ENCODE measurements at places on chromosomes 11 and 22.

GRCh38 chr11:118672846-118673245, 6.6 kb downstream of the TREH start:
- no peak for DNase-seq

DNA sequence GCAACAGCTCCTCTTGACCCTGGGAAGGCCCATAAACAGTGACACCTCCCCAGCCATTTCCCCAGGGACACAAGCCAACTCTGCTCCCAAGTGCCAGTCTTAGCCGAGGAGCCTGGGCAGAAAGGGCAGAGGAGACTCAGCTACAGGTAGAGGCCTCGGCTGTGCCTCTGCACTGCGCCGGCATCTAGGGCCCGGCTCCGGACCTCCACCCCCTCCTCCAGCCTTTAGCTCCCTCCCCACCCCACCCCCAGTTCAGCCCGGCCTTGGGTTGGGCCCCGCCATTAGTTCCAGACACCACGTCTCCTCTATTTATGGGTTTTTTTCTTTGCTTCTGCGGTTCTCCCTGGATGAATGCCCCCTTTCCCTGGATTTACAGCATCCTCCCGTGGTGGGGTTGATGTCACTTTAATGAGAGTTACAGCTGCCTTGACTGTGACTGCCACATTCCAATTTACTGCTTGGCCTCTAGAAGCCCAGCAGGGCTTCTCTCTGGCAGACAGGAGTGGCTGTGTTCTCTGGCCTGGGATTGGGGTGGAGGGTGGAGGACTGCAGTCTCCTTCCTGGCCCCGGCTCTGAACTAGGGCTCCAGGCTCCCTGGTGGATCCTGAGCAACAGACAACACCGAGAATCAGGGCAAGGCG, 13.5 kb upstream of the OAF start:
- DNase-seq, result no peak

DNA sequence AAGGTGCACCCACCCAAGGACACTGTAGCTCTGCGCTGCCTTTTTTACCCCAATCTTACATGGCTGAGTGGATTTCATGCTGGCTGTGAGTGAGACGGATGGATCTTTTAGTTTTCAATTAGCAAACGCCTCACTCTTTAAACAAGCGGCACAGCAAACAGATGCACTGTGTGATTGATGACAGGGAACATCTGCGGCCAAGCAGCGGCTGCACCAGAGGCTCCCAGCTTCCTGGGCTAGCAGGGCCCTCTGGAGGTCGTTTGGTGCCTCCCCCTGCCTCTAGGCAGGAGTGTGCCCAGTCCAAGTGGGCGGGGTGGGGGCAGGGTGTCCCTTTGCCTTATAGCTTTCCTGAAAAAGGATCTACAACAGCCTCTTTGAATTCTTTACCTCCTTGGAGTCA, 2.1 kb upstream of the DRD2 start:
- DNase-seq, result no peak

DNA sequence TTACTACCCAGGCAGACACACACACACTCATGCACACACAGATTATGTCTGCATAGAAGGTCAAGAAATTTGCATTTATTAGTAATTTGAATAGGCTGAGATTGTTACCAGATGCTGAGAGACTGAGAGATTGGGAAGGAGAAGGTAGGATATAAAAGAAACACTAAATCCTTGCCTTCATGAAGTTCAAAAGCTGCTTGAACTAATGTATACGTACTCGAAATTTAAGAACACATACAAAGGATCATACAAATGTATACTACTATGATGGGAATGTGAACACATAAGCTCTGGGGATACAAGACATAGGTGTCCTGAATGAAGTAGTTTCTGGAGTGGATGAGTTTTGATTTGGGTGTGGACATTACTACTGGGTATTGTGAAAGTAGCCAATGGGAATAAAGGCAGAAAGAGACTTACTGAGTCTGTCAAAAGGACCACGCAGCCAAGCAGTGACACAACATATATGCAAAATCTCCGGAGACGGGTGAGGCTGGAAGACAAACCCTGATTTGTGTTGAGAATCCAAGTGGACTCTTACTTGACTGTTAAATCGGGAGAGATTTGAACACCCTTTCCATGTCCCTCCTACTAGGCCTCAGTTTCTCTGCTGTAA, 7.3 kb upstream of the PKNOX2 start:
- DNase-seq, result no peak

DNA sequence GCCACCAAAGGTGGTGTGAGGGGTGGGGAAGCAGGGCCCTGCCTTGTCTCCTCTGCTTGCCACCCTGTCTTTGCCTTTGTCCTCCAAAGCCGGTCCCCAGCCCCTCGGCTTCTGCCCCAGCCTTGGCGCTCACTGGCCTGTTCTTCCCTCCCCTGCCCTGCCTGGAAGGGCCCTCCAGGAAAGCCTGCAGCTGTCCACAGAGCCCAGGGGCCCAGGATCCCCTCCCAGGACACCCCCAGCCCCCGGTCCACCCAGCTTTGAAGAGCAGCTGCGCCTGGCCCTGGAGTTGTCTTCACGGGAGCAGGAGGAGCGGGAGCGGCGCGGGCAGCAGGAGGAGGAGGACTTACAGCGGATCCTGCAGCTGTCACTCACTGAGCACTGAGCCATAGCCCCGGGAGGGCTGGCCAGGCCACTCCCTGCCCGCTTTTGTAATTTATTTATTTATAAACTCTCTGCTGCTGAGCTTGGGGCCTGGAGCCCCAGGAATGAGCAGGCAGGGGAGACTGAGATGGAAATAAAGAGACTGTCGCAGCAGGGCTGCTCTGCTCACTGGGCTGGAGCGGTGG, 1.3 kb upstream of the SSH3 start:
- DNase-seq, result no peak

DNA sequence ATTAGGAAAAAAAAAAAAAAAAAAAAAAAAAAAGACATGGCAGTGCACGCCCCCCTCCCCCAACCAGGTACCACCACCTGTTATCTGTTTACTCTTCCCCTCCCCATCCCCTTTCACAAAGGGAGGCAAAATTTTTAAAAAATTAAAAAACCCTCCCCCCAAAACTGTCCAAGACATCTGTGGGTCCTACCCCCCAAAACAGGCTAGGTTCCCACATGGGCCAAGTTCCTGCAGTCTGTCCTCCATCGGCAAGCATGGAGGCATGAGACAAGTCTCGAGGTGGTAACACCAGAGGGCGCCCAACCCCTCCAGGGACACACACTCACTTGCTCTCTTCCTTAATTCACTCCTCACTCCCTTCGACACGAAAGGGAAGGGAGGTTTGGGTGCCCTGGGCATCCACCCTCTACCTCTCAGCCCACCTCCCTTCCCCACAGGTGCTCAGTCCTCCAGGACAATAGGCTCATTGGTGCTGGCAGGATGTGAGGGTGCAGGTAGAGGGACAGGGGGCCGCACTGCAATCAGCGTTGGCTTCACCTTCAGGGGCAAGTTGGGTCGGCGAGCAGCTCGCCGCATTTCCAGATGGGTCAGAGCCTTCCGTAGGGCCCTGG, 2.2 kb upstream of the TUT1 start:
- peak; percentile 55 for DNase-seq

DNA sequence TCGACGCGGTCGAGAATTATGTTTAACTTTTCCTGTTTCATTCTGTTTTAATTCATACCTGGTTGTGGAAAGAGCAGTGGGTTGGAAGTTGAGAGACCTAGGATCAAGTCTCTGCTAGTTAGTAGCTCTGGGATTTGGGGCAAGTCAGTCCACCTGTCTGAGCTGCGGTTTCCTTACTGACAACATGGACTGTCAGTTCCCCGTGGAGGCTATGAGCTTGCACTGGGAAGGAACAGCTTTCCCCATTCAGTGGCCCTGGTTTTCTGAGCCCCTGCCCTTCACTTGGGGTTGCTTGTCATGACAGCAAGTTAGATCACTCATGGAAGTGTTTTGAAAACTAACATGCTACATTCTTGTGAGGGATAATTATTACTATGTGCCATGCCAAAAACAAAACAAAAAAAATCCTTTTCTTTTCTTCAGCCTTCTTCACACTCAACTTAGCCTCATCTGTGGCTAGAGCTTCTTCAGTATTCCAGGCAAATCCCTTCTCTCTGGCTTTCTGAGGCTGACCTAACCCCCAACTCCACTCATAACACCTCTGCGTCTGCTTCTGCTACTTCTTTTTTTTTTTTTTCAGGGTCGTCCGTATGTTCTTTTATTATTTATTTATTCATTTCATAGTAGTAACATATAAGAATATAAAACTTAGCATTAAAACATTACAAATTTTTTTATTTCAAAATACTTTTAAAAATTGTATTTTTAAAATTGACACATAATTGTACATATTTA, 43.0 kb upstream of the ZBED5 start:
- no peak for DNase-seq

DNA sequence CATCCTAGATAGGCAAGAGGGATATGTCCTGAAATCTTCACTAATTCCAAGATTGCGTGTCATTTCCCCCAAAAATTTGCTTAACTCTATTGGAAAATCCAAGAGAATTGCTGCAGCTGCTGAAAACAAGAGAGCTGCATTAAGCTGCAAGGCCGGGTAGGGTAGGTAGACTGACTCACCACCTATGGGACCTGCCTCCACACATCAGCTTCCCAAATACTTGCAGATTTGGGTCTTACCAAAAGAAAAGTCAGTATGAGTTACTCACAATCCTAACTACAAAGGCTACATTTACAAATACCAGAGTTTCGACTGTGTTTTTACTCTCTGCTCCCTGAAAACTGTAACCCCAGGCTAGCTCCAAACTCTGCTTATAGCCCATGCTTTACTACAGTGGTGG, 142.5 kb upstream of the TEAD1 start:
- no peak for DNase-seq

GRCh38 chr11:69667619-69668604, 7.2 kb downstream of the LTO1 start:
- no peak for DNase-seq

- no peak for DNase-seq
Measured at GRCh38 chr11:14270690-14271542, 88.1 kb downstream of the RRAS2 start.

- DNase-seq, result peak; percentile 64
Measured at GRCh38 chr11:58577555-58578135, 1.2 kb upstream of the ZFP91 start.

DNA sequence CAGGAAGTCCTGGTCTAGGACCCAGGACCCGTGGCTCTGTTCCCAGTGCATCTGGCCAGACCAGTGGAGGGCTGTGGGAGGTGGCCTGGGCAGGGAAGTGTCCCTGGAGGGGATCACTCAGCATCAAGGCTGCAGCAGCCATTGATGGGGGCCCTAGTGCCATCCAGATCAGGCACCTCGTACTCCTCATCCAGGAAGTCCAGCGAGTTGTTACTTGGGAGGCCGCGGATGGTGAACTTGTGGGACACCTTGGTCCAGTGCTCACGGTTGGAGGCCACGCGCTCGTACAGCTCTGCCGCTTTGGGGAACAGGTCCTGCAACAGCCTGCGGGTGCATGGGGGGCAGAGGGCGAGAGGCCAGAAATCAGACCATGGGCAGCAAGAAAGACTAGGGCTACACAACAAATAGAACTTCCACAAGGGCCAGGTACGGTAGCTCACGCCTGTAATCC, 96.9 kb downstream of the PDE2A start:
- no peak for DNase-seq

- no peak for DNase-seq
Measured at GRCh38 chr11:101034076-101034475, 95.5 kb downstream of the PGR start.

DNA sequence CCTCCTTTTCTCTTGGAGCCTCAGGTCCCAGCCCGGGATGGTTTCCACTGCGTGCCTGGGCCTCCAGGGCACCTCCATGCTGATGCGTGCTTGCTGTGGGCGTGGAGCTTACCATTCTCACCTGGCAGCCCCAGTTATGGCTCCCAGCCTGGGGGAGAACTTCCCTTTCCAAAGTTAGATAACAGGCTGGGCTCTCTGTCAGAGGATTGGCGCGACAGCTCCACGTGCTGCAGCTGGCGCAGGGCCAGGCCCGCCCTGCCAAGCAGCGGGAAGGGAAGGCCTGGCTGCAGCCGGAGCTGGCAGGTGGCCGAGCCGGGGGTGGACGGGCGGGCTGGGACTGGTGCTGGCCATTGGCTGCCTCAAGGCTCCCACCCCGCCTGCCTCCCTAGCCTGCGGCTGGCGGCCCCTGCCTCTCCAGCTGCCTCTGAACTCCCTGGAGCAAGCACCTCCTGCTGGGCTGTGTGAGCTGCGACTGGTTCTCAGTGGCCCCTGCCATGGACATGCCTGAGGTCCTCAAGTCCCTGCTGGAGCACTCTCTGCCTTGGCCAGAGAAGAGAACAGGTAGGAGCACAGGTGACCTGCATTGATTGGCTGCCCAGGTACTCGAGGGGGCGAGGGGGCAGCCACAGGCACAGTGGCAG, 14.6 kb upstream of the TEF start:
- DNase-seq, result peak; percentile 98

- no peak for DNase-seq
Measured at GRCh38 chr11:116601814-116602636, 170.8 kb downstream of the BUD13 start.

DNA sequence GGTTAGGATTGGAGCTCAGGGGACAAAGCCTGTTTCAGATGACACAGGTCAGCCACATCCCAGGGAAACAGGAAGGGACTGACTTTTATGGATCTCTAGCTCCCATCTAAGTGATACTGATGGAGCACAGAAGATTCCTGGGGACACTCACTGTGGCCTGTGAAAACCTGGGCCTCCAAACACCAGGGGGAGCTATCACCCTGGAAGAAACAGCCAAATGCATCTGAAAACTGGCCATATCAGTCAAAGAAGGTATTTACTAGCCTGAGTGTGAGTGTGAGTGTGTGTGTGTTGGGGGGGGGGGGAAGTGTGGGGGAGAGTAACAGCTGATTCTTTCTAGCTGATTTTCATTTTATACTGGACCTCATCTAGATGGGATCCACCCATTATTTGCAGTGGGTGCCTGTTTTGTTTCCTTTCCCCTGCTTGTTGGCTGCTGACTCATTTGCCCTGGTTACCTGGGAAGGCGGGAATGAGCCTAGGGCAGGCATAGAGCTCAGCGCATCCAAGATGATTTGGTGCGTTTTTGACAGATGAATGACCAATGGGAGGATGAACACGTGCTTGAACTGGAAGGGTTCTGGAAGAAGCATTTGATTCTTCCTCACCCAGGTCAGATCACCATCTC, 284.0 kb downstream of the KIRREL3 start:
- peak; percentile 70 for DNase-seq

DNA sequence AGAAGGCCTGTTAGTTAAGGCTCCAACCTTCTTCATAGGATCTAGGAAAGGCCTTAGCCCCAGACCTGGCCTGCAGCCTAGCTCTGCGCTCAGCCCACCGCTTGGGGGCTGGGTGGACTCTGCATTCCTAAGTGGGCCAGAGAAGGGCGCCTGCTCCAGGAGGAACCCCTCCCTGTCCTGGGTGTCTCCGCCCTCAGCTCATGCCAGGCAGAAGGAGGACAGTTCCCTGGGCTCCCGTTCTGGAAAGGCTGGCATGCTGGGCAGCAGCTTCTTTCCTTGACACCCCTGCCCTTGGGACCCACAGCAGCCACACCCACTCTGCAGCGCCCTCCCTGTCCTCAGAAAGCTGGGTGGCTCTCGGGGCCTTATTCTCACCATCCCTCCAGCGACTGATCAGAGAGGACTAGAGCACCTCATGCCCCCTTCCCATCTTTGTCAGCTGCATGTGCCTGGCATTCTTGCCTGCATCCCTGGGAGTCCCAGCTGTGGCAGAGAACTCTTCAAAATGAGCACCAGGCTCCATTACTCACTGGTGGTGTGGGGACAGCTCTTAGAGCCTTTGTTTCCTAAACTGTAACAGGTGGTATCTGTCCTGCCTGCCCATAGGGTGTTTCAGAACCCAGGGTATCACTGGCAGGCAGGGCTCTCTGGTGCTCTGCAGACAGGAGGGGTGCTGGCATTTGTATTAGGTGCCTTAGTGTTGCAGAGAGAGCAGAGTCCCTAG, 20.3 kb upstream of the MYRF start:
- peak; percentile 22 for DNase-seq
